Fibroblast of mammary gland (primary cell): ENCODE measurements at places on chromosomes 2 and 18.

GRCh38 chr18:54776282-54776977 lies 51.8 kb upstream of the RAB27B start:
- peak; percentile 99 for DNase-seq

GRCh38 chr2:240586919-240587800 lies 626 bp downstream of the CAPN10 start:
- DNase-seq = peak; percentile 14

DNA sequence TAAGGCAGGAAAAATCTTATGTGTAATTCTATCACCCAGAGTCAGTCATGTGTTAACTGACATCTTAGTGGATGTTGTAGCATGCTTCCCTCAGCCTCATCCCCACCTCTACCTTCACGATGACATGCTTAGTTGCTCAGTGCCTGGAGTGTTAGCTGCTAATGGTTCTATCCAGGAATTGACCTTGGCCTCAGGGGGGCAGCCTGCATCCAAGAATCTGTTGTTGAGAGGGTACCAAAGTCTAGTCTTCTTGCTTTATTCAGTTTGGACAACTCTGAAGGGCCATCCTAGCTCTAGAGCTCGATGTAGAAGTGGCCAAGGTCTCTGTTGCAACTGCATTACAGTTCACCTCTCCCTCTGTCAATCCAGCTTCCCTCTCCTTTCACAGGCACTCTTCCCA lies 61.2 kb downstream of the ACYP2 start:
- peak; percentile 59 for DNase-seq

GRCh38 chr2:73939419-73939818 lies 12.7 kb downstream of the DGUOK start:
- peak; percentile 86 for DNase-seq

DNA sequence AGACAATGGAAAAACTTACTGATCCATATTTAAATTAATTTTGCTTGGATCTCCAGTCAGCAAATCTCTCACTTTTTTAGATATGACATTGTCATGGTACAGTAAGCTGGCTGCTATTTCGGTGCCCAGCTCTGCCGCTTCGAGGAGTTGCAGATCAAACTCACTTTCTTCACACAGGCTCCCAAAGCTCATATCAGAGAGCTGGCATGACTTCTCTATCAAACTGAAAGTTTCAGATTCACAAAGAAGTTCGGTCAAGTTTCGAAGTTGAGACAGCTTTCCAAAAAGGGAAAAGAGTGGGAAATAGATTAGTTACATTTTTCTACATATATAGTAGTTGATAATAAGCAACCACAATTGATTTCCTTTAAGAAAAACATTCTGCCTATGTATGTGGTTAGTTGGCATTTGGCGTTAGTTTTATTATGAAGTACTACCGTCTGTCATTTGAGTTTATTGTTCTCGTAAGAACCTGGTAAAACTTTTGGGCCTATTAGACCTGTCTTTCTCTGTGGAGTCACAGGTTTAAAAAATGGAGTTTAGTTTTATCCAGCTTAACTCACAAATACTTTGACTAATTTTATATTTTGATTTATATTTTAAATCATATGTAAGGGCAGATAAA lies 118.8 kb downstream of the ABCA12 start:
- DNase-seq = no peak

- DNase-seq = no peak
Measured at GRCh38 chr18:9108911-9109310, 6.4 kb downstream of the NDUFV2 start.

DNA sequence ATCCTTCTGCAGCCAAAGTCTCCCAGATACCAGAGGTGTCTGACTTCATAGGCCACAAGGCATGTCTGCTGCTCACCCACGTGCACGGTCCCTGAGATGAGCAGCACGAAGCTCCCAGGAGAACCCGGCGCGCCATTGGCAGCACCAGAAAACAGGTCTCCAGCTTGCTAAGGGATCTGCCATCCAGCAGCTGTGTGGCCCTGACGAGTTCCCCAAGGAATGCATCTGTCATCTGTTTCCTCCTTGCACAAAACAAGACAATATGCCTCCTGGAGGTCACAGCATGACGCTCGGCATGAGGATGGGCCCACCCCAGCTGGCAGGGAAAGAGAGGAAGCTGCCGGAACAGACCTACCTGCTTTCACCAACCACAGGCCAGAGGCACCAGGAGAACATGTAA lies 29.2 kb downstream of the HS6ST1 start:
- DNase-seq = no peak

DNA sequence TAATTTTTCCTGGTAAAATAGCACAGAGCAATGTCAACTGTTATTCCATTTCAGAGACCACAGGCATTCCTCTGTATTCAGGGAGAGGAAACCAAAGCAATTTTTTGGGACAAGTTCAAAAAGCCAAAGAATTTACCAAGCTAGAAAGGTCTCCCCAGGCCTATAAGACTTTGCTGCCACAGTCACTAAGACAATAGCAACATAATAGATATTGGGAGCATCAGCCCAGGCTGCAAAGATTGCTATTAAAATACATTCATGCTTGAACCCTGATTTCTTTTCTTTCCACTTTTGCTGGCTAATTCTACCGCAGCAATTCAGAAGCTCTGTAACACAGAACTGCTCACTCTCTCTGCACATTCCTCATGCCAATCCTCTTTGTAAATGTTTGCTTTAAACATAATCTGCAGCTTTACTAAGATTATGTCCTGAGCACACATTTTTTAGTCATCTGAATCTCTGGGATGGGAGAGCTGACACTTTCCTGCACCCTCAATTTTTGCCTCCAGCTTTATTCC lies 76.3 kb downstream of the CLHC1 start:
- DNase-seq = peak; percentile 53

GRCh38 chr2:98730053-98730706 lies 752 bp downstream of the MGAT4A start:
- DNase-seq = no peak

GRCh38 chr2:1714291-1715064 lies 29.8 kb downstream of the PXDN start:
- no peak for DNase-seq

- no peak for DNase-seq
Measured at GRCh38 chr2:190425221-190425866, 17.2 kb downstream of the MFSD6 start.

GRCh38 chr2:240445961-240446663 lies 10.6 kb downstream of the GPC1 start:
- DNase-seq = no peak

DNA sequence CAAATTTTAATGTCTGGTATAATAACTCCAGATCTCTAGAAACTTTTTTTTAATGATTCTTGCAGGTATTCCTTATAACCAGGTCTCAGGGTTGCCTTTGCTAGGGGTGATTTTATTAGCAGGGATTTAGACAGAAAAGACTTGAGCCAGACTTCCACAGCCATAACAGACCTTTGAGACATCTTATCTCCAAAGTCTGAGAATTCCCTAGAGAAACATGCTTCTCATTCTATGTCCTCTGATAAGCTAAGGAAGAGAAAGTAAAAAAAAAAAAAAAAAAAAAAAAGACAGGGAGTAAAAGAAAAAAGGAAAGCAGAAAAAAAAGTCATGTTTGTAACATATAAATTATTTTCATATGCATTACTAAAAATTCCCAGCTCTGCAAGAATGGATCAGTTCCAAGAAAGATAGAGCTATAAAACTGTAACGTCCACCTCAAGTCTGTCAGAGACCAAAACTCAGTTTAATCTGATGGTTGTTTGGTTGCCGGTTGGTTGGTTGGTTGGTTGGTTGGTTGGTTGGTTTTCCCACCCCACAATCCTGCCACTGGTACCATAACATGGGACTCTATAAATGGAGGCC lies 153.8 kb downstream of the COL6A3 start:
- no peak for DNase-seq
